ENCODE measurements at places on chromosomes 5 and 9. TPM values are rescaled to one million over a fixed set of nuclear protein-coding genes. Genes with fewer than 3 reads are reported as not detected.

Gene PRRT1B
- total RNA-seq: not detected

Gene PGM5
- not detected for total RNA-seq

Gene FOXI1
- not detected for total RNA-seq

Gene TMEM171
- not detected for total RNA-seq

Gene EGR1
- total RNA-seq: 69.4 TPM

Gene TMEM174
- not detected for total RNA-seq
